ENCODE measurements at places on chromosomes 11 and 22.

DNA sequence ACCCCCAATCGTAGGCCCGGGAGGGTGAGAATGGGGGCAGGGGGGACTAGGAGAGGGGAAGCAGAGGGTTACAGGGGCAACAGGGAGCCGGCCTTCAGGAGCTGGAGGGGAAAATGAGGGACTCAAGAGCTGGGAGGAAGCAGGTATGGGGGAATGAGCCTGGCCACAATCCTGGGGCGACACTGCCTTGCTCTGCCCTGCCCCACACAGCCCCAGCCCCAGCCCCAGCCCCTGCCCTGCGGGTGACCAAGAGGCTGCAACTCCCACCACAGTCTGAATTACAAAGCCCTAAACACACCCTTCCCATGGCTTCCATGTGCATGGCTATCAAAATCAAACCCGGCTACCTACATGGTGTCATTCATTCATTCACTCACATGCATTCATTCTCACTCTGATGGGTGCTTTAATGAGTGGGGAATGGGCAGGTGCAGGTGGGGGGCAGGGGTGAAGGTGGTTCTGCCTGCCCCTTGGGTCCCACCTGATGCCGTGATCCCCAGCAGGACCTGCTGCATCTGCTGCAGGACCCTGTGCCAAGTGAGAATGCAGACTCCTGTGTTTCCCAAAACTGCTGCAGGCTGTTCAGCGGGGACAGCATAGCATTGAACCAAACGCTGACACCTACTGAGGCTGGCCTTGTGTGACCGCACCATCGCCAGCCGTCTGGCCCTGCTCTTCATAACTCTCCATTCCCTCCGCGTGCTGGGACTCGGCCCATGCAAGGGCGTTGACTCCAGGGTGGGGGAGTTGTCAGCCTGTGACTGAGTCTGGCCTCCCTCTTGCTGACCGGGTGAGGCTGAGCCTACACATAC lies 9.5 kb upstream of the LINC01488 start:
- no peak for DNase-seq

DNA sequence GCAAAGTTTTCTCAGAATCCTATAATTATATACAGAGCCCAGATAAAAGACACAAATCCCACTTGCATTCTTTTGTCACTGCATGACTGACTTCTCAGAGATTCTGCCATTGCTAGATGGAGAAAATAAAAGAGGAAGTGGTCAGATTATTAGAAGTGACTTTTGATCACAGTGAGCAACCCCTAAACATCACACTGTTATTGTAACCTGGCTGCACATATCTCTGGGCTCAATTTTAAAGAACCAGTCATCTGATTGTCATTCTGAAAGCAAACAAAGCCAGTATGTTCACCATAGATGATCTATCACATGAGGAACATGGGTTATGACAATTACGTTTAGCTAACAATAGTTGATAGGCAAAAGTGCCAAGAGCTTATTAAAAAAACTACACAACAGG lies 47.8 kb downstream of the COPB1 start:
- DNase-seq = no peak

- DNase-seq = no peak
These were observed 311.8 kb downstream of the SBF2 start for GRCh38 chr11:9982127-9982795.

DNA sequence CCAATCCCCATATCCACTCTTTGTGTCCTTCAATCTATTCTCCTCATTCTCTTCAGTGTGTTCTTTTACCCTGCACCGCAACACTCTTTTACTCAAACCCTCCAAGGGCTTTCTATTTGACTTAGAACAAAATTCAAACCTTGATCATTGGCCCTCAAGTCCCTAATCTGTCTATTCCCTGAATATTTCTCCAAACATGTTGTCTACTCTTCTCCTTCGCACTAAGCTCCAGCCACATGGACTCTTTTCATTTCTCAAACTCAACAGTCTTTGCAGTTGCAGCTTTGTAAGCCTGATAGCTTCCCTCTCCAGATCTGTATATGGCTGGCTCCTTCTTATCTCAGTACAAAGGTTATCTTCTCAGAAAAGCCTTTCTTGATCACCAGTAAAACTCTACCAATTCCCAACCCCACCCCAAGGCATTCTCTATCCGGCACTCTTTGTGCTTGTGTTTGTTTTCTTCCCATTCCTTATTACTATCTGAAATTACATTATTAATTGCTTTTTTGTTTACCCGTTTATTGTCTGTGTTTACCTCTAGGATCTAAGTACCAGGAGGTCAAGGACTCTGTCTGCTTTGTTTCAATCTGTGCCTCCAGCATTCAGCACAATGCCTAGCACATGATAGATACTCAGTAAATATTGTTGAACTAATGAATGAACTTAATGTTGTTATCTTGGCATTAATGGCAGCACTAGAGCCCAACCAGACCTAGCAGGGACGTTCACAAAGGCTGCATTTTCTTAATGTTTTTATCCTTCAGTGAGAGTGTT lies 147.4 kb downstream of the BBOX1 start:
- DNase-seq = no peak

- no peak for DNase-seq
These were observed 15.1 kb downstream of the SYNGR1 start for GRCh38 chr22:39364714-39365491.

DNA sequence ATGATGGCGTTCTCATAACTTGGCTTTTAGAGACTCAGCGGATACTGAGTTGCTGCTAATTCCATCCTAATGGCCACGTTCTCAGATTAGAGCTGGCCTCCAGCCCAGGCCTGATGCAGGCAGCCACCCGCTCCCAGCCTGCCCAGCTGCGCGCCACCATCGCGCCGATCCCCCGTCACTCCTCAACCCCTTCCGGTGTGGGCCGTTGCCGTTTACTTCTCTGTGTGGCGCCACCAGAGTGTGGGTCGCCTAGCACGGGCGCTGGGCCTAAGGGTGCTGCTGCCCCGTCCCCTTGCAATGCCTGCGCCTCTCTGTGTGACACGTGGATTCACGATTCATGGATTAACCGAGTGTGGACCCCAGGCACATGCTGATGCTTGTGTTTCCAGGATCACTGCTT lies 1116.0 kb downstream of the BRD1 start:
- no peak for DNase-seq

GRCh38 chr22:19062139-19062942 lies 59.9 kb downstream of the DGCR2 start:
- no peak for DNase-seq

- DNase-seq = no peak
These were observed 11.9 kb upstream of the PRG2 start for GRCh38 chr11:57402188-57403002.

GRCh38 chr22:22939588-22940368 lies 52.2 kb downstream of the IGLL5 start:
- no peak for DNase-seq

DNA sequence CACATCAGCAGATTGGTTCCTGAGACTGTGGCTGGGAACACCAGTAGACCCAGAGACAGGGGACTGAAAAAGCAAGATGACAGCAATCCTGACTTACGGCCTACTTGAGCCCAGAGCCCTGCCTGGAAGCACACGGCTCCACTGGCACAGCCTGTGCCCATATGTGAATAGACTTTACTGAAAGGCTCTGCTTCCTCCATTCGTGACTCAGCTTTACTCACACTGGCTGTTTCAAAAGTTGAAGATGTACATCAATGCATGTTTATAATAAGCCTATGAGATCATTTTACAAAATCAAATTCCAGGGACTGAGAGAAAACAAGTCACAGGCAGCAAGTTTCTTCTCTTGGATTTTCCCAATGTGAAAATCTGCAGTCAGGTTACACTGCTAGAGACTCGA lies 134.6 kb upstream of the TEAD1 start:
- DNase-seq = no peak

GRCh38 chr11:70282012-70282411 lies 11.5 kb downstream of the PPFIA1 start:
- DNase-seq = no peak

DNA sequence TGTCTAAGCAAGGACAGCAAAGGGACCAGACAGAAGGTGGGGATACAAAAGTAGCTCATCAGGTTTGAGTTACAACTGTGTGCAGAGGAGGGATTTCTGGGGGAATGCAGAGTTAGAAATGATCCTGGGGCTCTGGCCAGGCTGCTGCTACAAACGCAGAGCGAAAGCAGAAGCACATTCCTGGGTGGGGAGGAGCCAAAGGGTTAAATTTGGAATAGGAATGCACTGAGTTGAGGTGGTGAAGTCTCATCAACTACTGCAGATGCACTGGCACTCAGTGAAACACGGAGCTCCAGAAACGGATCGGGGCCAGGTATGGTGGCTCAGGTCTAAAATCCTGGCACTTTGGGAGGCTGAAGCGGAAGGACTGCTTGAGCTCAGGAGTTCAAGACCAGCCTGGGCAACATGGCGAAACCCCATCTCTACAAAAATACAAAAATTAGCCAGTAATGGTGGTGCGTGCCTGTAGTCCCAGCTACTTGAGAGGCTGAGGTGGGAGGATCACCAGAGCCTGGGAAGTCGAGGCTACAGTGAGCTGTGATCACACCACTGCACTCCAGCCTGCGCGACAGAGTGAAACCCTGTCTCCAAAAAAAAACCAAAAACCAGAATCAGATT lies 3.2 kb downstream of the CHKA start:
- DNase-seq = no peak

- DNase-seq = no peak
These were observed 12.5 kb downstream of the IL17REL start for GRCh38 chr22:49999946-50000586.

DNA sequence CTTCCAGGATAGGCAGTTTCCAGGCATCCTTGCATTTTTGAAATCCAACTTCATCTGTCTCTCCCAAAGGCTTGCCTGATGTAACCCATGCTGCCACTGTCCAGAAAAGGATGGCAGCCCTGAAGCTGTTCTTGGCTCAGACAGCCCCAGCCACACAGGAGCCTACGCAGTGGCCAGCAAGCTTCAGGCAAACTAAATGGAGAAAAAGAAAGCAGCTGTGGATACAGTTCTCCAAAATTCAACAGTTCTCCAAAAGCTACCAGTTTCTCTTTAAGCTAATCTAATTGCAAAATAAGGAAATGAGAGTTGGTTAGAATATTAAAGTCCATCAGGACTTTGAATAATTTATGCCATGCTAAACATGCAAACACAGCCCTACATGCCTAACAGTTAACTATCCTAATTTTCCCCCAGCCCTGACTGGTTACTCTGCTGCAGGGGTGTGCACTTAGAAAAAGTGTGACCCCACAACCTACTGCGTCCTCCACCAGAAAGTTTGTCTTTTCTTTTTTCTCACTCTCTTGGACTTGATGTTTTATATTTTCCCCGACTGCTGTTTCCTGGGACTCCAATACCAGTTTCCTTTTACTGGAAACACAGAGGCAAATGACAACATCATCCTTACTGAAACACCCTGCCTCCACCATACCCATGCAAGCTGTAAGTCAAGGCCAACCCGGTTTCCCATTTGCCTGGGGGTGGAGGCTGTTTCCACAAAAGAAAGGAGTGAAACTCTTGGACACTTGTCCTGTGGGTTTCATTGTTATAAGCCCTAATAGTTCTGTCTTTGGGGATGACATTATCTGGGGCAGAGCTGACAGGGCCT lies 69.1 kb upstream of the OR5AN1 start:
- no peak for DNase-seq

DNA sequence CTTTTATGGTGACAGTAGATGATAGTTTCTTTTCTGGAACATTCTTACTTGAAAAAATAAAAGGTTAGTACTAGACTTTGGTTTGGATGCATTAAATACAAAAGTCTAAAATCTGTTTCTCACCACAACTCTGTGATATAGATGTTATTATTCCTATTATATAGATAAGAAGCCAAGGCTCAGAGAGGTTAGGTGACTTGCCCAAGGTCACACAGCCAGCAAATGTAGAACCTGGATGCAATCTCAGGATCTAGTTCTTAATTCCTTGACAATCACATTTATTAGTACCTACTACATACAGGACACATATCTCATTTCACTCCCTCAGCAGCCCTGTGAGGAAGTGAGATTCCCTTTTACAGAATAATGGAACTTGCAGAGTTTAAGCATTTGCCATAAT lies 26.3 kb upstream of the SMCO4 start:
- DNase-seq = no peak

- DNase-seq = no peak
These were observed 27.6 kb downstream of the GALNT18 start for GRCh38 chr11:11594162-11594561.

DNA sequence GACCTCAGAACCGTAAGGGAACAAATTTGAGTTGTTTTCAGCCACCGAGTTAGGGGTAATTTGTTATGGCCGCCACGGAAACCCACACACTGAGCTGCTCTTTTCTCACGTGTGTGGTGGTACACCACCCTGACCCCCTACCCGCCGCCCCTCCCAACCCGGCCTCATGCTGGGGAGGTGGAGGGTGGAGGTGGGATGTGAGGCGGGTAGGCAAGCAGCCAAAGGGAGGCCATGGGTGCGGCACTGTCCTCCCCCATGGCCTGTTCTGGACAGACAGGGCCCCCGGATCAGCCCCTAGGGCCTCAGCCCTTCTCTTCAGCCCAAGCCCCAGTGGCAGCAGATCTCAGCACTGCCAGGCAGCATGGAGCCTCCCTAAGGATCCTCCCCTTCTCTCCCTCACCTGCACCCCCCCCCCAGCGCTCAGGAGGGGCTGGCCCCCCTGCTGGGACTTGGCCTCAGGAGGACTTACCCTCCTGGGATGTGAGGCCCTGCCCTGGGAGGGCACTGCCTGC lies 7.9 kb downstream of the PRR5 start:
- no peak for DNase-seq

GRCh38 chr11:73245461-73245860 lies 26.7 kb upstream of the P2RY6 start:
- no peak for DNase-seq

GRCh38 chr11:86606836-86607481 lies 65.5 kb downstream of the ME3 start:
- no peak for DNase-seq

DNA sequence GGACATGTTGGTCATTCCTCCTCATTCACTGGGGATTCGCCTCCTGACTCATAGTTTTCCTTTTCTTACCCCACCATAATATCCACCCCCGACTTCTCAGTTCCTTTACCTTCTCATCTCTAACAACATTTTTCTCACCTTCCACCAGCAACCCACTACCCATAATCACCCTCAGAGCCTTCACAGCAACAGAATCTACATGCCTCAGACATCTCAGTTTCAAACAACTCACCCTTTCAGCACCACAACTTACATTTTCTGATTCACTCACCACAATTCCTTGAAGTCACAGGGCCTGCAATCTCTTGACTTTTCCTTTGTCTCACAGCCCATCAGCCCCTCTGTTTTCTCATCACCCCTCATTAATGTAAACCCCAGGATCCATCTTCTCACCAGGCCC lies 2.3 kb upstream of the MTNR1B start:
- no peak for DNase-seq

DNA sequence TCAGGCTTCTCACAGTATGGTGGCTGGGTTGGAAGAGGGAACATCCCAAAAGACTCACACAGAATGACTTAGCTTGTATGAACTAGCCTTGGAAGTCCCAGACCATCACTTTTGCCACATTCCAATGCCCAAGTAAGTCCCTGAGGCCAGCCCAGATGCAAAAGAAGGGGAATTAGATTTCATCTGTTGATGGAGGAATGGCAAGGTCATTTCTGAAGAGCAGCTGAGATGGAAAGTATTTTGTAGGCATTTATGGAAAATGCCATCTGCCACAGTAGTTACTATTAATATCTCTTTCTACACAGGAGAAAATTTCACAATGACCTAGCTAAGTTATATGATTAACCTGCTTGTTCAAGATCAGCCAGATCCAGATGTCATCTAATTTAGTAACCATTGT lies 58.8 kb downstream of the ENDOD1 start:
- DNase-seq = no peak

Measured in stimulated activated CD4-positive, alpha-beta T cell treated with anti-CD3 and anti-CD28 coated beads, Interleukin-15, amount 100 ng/mL, for 1 hour (primary cell).